ENCODE measurements at places on chromosomes 11 and 22.

GRCh38 chr11:36513965-36514364, 3.9 kb upstream of the TRAF6 start:
- DNase-seq, result no peak

- no peak for DNase-seq
These were observed 6.1 kb downstream of the MPEG1 start for GRCh38 chr11:59206635-59207034.

- no peak for DNase-seq
These were observed 2.7 kb downstream of the TMEM134 start for GRCh38 chr11:67466367-67466766.

- DNase-seq, result no peak
These were observed 22.8 kb downstream of the PITPNB start for GRCh38 chr22:27896245-27896644.

- no peak for DNase-seq
These were observed 48.5 kb downstream of the SVIP start for GRCh38 chr11:22780952-22781593.

DNA sequence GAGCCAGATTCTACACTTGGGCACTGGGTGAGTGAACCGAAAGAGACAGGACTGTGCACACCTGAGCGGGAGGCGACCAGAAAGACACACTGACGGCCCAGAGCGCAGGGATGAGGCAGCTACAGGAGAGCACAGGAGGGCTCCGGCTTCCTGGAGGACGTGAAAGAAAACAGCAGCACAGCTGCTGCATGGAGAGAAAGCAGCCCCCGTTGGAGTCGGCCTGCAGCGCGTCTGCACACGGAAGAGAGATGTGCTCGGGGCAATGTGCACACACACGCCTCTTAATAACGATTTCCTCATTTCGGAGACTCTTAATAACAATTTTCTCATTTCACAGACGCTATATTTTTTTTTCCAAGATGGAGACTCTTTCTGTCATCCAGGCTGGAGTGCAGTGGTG, 160.4 kb downstream of the CTTN start:
- no peak for DNase-seq

DNA sequence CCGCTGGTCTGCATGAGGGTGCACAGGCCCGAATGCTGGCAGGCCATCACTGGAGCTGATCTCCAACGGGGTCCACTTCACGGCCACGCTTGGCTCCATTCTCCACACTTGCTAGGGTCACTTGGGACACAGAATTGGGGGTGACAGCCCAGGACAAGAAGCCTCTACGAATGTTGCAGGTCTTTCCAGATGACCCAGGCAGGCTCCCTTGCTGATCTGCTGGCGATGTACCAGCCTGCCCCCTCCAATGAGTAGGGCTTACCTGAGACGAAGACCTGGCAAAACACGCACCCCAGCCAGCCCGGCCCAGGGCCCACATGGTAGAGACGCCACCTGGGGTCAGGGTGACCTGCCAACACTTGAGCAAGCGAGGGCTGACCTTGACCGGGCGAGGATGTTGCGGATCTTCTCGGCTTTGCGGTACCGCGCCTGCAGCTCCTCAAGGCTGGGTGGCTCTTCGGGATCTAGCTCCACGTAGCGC, 44.9 kb downstream of the C11orf58 start:
- DNase-seq, result no peak

DNA sequence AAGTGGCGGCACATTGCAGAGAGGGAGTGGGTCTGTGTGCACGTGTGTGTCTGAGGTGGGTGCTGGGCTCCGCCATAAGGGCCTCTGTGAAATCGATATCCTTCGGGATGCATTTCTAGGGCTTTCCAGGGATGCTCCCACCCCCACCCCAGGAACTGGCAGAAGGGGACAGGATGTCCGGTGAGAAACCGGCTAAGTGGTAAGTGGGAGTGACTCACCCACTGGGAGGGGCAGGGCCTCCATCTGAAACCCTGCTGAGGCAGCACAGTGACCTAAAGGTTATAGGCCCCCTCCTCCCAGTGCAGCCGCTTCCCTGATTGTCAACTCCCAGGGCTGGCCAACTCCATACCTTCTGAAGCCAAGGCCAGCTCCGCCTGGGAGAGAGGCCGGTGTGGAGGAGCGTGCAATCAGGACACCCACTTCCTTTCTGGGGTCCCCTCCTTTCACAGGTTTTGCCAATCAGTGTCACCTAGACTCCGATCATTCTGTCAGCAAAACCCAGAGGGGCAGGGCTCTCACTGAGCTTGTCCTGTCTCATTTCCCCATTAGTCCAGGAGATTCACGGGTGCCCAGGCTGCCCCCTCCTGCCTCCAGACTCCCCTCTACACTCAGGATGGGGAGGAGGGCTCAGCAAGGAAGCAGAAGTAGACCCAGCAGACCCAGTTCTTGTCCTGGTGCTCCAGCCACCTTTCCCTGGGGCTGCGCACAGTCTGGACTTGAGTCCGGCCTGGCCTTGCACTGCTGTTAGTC, 44.5 kb downstream of the NECTIN1 start:
- DNase-seq, result peak; percentile 71

DNA sequence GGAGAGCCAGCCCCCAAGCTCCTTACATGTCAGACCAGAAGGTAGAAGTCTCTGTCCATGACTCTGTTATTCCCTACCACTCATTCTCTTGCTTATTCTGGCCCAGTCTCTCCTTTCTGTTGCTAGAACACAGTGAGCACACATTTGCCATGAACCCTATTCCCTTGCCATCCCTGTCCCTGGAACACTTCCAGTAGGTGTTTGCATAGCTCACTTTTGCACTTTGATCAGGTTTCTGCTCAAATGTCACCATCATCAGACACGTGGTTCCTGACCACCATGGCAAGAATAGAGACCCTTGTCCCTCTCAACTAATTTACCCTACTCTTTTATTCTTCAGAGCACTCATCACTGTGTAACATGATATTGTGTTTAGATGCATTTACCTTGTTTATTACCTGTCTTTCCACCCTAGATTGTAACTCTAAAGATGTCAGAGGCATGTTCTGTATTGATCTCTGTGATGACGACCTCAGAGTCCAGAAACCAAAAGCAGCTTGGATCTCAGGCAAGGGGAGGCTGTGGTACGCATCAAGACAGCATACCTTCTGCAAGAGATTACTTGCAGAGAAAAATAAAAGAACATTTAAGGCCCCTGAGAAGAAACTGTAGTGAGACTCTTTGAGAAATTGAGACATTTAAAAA, 606.4 kb downstream of the OPCML start:
- DNase-seq, result no peak

DNA sequence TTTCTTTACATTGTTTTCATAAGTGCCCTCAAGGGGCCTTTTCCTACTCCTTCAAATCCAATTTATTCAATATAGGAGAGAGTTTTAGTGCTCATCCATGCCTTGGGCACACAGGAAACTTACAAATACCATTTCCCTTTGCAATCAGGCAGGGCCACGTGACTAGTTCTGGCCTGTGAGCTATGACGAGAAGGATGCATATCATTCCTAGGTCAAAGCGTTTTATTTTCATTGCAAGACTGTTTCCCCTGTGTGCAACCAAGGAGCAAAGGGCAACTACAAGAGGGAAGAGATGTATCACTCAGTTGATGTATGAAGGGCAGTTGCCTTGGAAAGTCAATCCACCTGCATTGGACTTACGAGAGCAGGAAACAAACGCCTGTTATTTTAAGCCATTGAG, 1.9 kb upstream of the TRAF6 start:
- no peak for DNase-seq

DNA sequence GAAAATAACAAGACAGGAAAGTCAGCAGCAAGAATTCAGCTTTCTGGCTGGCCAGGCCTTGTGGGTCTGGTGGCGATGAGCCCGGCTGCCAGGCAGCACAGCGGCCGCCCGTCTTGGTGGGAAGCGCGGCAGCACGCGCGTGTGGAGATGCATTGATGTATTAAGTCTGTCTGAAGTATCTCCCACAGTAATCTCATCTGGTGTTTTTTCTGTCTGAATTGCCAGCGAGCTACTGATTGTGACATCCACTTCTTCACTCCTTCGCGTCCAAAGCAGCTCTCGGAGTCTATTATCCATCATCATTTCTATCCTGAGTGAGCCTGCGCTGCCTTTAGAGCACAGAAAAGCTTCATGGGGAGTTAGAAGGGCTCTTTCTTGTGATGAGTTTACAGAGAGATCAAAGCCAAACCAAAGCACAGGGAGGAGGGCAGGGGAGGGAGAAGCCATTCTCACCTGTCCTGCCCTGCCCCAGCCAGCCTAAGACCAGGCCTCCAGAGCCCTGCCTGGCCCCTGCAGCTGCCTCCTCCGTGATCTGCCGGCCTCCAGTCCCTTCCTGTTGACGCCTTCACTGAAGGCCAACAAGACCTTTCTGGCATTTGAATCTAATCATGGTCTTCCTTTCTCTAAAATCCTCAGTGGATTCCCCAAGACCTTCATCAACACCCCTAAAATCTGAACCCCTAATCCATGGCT, 1419.0 kb downstream of the TBC1D22A start:
- no peak for DNase-seq

DNA sequence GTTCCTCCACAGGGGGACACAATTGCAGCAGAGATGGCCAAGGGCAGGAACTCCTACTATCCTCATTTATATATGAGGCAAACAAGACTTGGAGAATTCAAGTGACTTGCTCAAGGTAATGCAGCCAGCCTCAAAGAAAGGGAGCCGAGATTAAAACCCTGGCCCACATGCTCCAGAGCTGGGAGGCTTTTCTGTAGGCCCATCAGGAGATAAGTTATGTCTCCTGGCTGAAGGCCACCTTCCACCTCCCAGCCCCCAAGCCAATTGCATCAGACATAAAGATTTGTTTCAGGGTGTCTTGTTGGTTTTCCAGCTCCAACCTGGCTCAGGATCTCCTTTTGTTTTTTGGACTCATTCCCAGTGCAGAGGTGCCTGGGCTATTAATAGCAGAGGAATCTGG, 59.5 kb downstream of the SMIM38 start:
- DNase-seq, result peak; percentile 25

GRCh38 chr11:57213342-57214097, 23.5 kb downstream of the APLNR start:
- peak; percentile 62 for DNase-seq

DNA sequence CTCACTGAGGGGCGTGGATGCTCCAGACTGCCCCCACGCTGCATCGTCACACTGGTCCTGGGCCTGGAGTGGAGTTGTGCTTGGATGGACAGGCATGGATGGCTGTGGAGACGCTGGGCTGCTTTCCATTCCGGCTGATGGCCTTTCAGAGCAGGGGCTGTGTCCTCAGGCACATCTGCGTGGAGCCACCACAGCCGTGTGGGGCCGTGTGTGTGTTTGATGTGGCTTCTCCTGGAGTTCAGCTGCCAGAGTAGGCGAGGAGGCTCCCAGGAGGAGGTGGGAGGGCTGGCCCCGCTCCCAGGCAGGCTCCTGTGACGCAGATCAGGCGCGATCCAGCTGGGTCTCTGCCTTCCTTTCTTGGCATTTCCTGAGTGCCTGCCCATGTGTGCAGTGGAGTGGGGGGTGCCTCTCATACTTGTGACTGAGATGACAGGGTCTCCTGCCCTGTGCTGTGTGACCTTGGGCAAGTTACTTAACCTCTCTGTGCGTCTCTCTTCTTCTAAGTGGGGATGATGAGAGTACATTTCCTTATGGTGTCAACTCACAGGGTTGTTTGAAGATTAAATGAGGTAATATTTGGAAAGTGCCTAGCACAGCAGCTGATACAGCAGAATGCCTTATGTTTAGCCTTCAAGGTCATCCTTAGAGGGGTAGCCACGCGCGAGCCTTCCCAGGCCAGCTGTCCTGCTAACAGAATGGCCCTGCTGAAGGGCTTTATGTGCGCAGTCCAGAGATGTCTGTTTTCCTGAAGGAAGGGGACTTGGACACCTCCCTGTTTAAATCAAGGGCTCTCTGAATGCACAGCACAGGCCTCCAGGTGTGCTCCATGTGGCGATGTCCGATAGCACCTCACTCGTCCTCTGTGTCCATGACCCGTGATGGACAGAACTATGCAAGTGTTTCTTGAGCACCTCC, 33.5 kb downstream of the GLB1L2 start:
- no peak for DNase-seq

DNA sequence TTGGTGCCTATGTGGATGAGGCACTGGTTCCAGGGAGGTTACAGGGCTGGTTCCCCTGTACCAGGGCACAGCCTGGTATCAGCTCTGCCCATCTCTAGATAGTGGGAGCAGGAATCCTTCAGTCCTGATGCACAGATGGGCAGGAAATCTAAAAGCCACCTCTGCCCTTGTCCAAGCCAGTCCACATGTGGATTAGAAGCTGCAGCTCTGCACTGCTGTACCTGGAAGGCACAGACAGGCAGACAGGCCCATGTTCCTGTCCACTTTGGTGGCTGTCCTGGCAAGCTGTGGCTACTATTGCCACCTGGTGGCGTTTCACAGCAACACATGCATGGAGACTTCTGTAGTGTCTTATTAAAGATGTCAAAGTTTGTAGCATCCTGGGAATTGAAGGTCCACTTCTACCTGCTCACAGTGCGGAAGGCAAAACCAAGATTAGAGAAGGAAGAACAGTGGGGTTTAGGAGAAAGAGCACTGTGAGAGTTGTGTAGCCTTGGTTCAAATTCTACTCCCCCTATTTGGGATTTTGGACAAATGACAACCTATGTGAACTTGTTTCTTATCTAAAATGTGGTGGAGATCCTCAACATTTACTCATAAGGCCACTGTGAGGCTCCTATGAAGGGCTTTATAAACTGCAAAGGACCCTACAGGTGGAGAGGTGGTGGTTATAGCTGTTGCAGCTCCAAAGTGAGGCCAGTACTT, 30.1 kb downstream of the NAV2 start:
- DNase-seq, result peak; percentile 76

DNA sequence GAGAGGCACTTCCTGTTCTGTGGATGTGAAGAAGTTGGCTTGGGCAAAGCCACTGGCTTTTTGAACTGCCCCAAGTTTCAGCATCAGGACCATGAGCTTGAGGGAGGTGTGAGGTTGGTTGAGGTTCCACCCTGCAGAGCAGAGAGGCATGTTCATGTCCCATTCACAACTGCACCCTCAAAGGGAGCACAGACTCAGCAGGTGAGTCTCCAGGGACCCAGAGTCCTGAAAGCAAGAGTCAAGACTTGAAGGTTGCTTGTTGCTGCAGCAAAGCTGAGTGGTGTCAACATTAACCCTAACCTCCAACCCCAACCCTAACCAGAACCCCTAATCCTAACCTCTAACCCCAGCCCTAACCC, 556.3 kb downstream of the BRD1 start:
- no peak for DNase-seq

DNA sequence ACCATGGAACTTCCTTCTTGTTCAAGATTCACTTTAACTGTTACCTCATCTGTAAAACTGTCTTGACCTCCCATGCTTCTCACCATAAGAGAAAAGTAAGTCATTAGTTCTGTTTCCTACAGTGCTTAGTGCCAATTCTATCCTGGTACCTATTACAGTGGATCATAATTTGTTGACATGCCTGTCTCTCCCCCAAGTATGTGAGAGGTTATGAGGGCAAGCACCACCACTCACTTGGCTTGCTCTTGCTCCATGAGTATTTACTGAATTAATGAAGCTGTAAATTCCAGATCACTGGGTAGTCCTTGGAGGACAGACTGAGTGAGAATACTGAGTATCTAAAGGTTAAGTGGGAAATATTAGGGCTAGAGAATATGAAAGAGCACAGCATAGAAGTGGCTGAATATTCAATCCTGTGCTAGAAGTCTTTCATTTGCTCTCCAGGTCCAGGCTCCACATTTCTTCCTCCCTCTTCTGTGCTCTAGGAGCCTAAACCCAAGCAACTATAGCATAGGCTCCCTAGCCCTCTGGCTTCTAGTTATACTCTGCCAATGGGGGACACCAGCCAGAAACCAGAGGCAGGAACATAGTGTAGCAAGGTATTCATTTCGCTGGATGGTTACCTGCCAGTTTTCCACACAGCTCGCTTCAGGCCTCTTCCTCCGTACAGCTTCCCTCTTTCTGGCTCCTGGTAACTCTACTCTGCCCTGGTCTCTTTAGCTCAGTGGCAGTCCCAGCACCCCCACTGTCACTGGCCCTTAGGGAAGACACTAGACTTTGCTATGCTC, 118.2 kb upstream of the SLC5A12 start:
- DNase-seq, result no peak

GRCh38 chr11:133545199-133545803, 13.0 kb upstream of the OPCML start:
- DNase-seq, result no peak

All from fibroblast of upper back skin (primary cell).